ENCODE measurements at places on chromosomes 7 and 10.

GRCh38 chr7:19090526-19090925 is 26.9 kb downstream of the TWIST1 start:
- DNase-seq, result no peak

GRCh38 chr10:123995461-123996131 is 97.8 kb downstream of the CHST15 start:
- peak; percentile 51 for DNase-seq

DNA sequence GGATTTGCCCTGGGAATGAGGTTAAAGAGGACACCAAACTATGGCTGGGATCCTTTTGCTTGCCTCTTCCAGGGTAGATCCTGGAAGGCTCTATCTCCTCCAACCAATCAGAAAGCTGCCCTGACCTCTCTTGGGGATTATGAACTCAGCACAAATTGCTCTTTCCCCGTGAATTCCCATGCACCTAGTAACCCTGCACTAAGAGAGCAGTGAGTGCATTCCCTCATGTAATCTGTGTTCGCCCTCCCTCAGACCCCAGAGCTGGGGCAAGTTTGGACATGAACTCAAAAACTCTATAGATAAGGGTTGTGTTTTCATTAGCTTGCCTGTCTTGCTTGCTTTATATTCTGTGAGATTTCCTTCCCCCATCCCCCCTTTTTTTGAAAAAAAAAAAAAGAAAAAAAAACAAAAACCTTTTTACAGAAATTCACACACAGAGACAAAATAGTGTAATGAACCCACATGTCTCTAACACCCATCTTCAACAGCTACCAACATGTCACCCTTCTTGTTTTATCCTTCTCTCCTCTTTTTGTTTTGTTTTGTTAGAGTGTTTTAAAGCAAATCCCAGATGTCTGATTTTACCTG is 225.5 kb upstream of the TCF7L2 start:
- no peak for DNase-seq

- DNase-seq, result no peak
Measured at GRCh38 chr10:119283818-119284217, 76.4 kb downstream of the GRK5 start.

DNA sequence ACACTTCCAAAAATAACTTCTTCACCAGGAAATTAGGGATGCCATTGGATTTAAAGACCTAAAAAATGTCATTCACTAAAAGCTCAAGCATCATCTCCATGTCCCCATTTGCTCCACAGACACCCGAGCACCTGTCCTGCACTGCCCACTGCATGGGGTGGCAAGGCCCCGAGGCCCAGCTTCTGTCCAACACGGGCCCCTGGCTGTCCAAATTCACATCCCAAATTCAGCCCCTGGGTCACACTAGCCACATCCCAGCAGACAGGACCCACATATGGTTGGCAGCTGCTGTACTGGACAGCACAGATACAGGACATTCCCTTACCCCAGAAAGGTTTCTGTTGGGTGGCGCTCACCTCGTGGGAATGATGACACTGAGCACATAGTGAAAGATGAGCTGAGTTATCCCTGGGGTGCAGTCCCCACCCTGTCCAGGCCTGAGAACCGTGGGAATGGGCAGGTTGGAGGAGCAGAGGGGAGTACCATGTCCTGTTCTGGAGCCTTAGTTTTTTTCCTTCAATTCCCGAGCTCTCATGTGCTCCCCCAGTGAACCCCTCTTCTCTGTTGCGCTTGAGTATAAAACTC is 55.3 kb downstream of the CSGALNACT2 start:
- DNase-seq, result peak; percentile 18

DNA sequence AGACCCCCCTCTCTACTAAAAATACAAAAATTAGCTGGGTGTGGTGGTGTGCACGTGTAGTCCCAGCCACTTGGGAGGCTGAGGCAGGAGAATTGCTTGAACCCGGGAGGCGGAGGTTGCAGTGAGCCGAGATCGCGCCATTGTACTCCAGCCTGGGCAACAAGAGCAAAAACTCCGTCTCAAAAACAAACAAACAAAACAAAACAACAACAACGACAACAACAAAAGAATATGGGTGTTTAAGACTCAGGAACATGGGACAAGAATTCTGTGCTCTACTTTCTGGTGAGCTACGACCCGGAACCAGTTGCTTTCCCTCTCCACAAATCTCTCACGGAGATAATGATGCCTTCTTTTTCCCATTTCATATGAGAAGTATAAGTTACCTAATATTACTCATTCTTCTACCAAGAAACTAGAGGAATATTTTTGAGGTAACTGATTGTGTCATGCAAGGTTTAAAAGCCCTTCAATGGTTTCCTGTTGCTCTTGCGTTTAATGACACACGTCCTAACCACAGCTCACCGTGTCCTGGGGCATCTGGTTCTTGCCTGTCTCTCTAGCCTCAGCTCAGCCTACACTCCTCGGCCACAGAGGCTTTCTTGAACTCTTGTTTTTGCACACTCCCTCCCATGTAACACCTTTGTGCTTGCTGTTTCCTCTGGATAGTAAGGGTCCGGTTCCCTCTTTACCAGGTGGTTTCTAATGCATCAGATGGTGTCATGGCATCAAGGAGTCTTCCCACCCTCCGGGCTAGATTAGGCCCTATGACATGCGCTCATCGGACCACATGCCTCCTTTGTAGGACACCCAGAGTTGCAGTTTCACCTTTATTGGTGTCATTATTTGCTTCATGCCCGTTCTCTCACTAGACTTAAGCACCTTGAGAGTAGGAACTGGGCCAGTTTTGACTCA is 67.5 kb downstream of the PFKFB3 start:
- DNase-seq, result no peak

DNA sequence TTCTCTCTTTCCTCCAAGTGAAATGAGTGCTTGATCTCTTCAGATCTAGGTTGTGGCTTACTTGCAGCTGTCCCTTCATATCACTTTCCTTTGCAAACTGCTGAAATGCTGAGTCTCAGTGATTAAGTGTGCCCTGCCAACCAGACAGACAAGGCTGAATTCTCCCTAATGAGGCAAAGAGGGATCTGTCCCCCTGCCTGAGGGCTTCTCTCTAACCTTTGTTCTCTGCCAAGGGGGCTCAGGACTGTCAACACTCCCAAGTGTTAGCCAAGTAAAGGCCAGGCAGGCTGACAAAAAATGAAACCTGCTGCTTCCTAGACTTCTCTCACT is at the start of gene MSS51:
Gene MSS51, minus strand, starts transcription at position 24 of the 330 bp plus-strand sequence. CDS start 5,277 bp downstream, outside the sequence.
- no peak for DNase-seq

GRCh38 chr7:108736221-108736891 is 166.7 kb downstream of the DNAJB9 start:
- DNase-seq, result no peak

GRCh38 chr10:78778444-78779338 is 290.1 kb upstream of the ZMIZ1 start:
- no peak for DNase-seq

- no peak for DNase-seq
Measured at GRCh38 chr10:86659721-86660453, 5.5 kb downstream of the OPN4 start.

DNA sequence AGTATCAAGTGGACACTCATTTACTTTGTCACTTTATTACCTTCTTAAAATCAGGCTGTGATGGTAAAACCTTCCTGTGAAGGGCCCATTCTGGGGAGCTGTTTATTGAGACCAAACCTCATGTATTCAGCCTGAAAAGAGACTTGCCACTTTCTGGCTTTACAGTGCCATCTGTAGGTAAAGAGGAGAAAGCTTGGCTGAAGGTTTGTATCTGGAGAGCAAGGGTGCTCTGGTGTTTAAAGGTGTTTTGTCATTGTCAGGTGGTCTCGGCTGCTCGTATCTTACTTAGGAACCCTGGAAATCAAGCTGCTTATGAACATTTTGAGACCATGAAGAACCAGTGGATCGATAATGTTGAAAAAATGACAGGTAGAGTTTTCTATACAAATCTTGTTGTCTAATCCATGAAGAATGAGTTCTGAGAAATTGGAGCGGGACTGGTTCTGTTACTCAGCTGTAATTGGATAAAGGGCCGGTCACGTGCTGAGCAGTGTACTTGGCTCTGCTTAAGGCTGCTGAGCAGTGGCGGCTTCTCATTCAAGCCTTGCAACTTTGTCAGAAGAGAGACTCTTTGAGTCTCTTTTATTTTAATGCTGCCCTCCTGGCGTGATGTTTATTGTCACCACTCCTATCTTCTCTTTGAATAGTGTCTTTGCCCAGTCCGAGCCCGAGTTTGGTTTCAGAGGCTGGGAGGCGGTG is 46.9 kb downstream of the AP3M1 start:
- no peak for DNase-seq

GRCh38 chr10:98323221-98324164 is 55.5 kb upstream of the LOXL4 start:
- no peak for DNase-seq

GRCh38 chr7:128233471-128233870 is 7.6 kb upstream of the LEP start:
- no peak for DNase-seq

GRCh38 chr10:79382491-79382941 is 35.2 kb downstream of the PPIF start:
- DNase-seq, result no peak

DNA sequence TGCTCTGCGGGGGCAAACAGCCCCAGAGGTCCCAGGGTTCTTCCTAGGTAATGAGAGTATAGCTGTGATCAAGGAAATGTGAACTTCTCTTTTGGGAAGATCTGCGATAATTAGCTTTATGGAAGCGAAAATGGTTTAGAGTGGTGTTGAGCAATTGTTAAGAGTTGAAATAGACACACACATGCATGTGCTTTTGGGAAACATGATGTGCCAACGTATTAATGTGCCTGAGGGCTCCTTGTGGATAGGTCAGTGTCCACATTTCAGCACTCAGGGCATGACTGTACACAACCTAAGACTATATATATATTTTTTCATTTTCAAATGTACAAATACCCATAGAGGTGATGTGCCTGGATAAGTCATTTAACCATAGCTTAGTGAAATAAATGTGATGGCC is 67.0 kb downstream of the GSDME start:
- DNase-seq, result no peak

GRCh38 chr10:89699581-89700064 is 1.8 kb upstream of the KIF20B start:
- no peak for DNase-seq

DNA sequence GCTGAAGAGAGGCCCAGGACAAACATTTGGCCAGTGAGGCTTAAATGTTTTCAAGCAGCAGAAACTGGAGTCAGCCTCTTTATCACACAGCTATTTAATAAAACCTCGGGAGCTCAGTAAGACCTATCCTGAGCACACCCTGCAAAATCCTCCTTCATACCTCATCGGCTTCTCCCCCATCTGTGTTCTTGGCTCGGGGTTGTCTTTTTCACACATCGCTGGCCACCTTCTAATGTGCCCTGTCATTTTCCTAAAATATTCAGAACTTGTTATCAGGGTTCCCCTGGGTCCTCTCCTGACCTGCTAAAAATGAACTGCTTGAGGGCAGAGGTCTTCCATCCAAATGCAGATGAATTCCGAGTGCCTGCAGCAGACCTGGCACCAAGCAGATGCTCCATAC is 310.3 kb upstream of the AKR1E2 start:
- no peak for DNase-seq

GRCh38 chr7:111413739-111414138 is 148.6 kb downstream of the IMMP2L start:
- DNase-seq, result no peak

- no peak for DNase-seq
Measured at GRCh38 chr7:44858161-44858560, 10.3 kb upstream of the H2AZ2 start.

- no peak for DNase-seq
Measured at GRCh38 chr10:88121361-88121760, 257.9 kb downstream of the PTEN start.

DNA sequence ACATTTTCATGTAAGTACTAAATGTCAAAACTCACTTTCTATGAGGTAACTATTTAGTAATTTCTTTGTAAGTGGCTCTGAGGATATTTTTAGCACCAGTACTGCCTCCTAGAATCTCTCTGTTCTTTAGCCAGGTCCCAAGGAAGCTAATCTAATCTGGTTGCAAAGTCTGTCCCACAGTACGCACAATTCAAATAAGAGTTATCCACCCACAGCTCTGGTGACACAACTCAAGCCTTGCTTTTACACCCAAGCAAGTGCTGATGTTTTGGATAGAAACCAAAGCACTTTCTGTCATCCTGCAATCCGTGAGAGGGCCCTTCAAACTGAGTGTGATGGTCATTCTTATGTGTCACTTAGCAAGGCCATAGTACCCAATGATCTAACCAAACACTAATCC is 14.5 kb downstream of the GIMAP5 start:
- no peak for DNase-seq

- DNase-seq, result no peak
Measured at GRCh38 chr7:115477193-115477651, 553.3 kb downstream of the TFEC start.

GRCh38 chr7:149459540-149460452 is 1.1 kb downstream of the ZNF777 start:
- no peak for DNase-seq

- DNase-seq, result no peak
Measured at GRCh38 chr10:112884179-112884504, 65.9 kb upstream of the TCF7L2 start.

- no peak for DNase-seq
Measured at GRCh38 chr7:80303315-80303714, 168.7 kb downstream of the GNAI1 start.

GRCh38 chr7:47837826-47838225 is 110.4 kb downstream of the PKD1L1 start:
- DNase-seq, result no peak

DNA sequence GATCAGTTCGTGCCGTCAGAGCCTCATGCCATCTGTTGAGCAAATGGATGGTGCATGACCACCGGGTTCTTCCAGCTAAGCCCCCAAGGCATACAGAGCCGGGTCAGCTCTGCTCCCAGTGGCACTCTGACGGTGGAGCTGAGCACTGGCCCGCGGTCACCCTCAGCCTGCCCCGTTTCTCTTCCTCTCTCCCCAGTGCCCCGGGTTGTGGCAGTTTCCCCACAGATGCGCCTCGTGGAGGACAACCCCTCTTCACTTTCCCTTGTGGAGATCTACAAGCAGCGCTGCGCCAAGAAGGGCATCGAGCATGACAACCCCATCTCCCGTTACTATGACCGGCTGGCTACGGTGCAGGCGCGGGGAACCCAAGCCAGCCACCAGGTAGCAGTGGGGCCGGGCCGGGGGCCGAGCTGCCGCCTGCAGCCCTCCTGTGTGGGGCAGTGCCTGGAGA is 129.9 kb downstream of the TRRAP start:
- no peak for DNase-seq

GRCh38 chr7:69617364-69617763 is 19.1 kb downstream of the AUTS2 start:
- no peak for DNase-seq

- no peak for DNase-seq
Measured at GRCh38 chr10:80289451-80290287, at the start of gene MAT1A. TSS of gene MAT1A (minus strand) at chr10:80289658. CDS start at chr10:80289423, 235 bp downstream.

DNA sequence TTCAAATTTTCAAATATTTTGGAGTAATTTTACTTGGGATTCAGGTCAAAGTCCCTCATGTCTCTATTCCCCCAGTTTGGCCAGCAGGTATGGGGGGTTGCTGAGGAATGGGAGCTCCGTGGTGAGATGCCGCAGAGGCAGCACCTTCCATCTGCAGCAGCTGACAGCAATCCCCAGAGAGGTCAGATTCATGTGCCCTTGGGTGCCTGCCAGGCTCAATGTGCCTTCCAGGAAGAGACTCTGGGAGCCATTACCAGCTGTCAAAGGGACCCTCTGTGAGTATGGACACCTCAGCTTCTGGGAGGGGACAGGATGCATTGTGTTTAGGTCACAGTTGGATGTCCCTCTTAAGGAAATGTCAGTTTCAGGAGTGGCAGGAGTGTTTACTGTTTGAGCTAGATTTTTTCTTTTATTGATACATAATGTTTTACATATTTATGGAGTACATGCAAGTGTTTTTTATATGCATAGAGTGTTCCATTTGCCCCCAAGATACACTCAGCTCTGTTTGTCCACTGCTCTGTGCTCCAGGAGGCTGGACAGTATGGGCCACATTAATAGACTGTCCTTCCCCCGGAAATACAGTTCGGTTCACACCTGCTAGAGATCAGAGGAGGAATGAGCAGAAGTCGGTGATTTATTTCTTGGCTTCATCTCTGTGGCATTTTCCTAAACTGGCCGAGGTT is 75.3 kb upstream of the GRB10 start:
- DNase-seq, result no peak
